Uterus (tissue), 4 donors: ENCODE measurements at places on chromosomes 2 and 18.

- H3K27me3 ChIP-seq = no peaks in the 10 kb centered on the region
- no peaks in the 10 kb centered on the region for H3K4me1 ChIP-seq
- no peak overlapping the region for H3K27ac ChIP-seq
- no peak for DNase-seq
These were observed 1894.4 kb upstream of the LRRTM1 start for GRCh38 chr2:82198809-82199492.

DNA sequence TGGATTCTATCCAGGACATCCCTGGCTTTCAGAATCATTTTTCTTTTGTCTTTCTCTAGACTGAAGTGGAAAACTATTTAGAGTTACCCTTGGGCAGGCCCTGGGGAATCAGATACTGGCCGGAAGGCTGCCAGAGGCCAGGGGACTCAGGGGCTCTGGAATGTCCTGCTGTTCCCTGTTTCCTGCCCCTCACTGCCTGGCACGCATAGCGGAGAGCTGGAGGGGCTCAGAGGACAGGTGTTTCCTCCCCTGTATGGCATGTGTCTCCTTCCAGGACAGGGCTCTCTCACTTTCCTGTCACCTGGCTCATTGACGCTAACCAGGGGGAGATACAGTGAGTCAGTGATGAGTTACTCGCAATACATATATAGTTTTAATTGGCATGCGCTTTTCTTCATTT, 38.8 kb downstream of the DYSF start:
- H3K4me1 ChIP-seq = no peaks in the 10 kb centered on the region
- H3K4me3 ChIP-seq = no peak overlapping the region
- no peaks in the 10 kb centered on the region for H3K36me3 ChIP-seq

- H3K27me3 ChIP-seq = no peaks in the 10 kb centered on the region
- H3K27ac ChIP-seq = no peak overlapping the region
- H3K36me3 ChIP-seq = no peaks in the 10 kb centered on the region
- no peak overlapping the region for H3K4me3 ChIP-seq
- no peaks in the 10 kb centered on the region for H3K4me1 ChIP-seq
These were observed 17.7 kb upstream of the ATG16L1 start for GRCh38 chr2:233233618-233234230.

DNA sequence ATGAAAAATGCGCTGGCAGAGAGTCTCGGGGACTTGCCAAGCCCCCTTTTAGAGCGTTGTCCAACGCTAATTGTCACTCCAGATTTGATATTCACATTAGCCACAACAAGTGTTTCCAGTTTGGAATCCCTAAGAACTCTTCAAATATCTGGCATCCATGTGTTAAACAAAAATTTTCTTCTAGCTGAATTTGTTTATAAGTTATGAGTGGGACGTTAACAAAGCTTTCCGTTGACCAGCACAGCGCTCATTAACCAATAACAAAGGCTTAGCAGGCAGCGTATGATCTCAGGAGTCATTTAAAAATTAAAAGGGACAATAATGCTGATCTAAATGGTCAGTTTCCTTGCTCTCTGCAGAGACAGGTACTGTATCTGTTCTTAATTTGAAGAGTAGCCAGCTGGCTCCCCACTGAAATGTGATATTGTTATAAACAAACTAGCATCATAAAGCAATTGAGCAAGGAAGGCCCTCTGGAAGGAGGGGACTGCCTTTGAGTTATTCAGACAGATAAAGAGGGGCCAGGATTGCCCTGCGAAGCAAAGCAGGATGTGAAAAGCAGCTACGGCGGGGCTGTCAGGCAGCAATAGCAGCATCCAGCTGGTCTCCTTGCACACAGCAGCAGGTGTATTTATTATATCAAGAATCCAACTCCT, 337.2 kb upstream of the SALL3 start:
- H3K4me1 ChIP-seq = no peaks in the 10 kb centered on the region
- H3K4me3 ChIP-seq = no peak overlapping the region
- no peak overlapping the region for H3K27ac ChIP-seq
- H3K36me3 ChIP-seq = no peaks in the 10 kb centered on the region
- no peak for DNase-seq

- H3K4me3 ChIP-seq = no peak overlapping the region
- H3K27me3 ChIP-seq = no peaks in the 10 kb centered on the region
- no peak overlapping the region for H3K27ac ChIP-seq
- H3K4me1 ChIP-seq = no peaks in the 10 kb centered on the region
These were observed 256.2 kb downstream of the DLGAP1 start for GRCh38 chr18:4198956-4199355.
